ENCODE measurements at places on chromosomes 12 and 14. TPM values are rescaled to one million over a fixed set of nuclear protein-coding genes. Genes with fewer than 3 reads are reported as not detected.
A peak's percentile ranks its signal among the peaks of the same experiment; 100 is the strongest.

Gene KCNC2
- not detected for total RNA-seq

DNA sequence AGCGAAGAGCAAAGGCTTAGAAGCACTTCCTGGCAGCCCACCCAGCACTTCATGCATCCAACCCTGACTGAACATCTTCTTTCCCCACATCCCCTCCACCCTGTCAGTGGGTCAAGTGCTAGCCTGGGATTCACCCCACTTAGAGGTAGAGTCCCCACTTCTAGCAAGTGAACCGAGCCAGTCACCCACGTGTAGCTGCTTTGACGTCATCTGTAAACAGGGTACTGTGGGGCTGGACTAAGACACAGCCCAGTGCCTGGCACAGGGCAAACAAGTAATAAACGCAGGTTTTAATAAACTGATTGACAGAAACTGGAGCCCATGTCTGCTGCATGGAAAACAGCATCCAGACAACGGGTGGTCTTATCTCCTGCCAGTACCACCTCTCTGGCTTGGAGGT is 61.7 kb downstream of the ITPK1 start:
- H3K4me1 ChIP-seq: peaks cover 40% of the 10 kb centered on the region
- H3K27me3 ChIP-seq: no peaks in the 10 kb centered on the region
- DNase-seq: no peak

- no peaks in the 10 kb centered on the region for H3K27me3 ChIP-seq
- H3K36me3 ChIP-seq: peaks cover 3% of the 10 kb centered on the region
- no peak for DNase-seq
Measured at GRCh38 chr14:104717646-104718045, 6.4 kb upstream of the ADSS1 start.

GRCh38 chr12:7108796-7109571 is at the start of gene C1RL:
TSS of gene C1RL (minus strand) at chr12:7109214. CDS start at chr12:7109180, 34 bp downstream.
- peaks cover 27% of the 10 kb centered on the region for H3K4me1 ChIP-seq
- no peaks in the 10 kb centered on the region for H3K27me3 ChIP-seq
- H3K27ac ChIP-seq: peak within 1 kb of the TSS; percentile 94
- peaks cover 28% of the 10 kb centered on the region for H3K36me3 ChIP-seq

Gene DDN
- 1.3 TPM for total RNA-seq

DNA sequence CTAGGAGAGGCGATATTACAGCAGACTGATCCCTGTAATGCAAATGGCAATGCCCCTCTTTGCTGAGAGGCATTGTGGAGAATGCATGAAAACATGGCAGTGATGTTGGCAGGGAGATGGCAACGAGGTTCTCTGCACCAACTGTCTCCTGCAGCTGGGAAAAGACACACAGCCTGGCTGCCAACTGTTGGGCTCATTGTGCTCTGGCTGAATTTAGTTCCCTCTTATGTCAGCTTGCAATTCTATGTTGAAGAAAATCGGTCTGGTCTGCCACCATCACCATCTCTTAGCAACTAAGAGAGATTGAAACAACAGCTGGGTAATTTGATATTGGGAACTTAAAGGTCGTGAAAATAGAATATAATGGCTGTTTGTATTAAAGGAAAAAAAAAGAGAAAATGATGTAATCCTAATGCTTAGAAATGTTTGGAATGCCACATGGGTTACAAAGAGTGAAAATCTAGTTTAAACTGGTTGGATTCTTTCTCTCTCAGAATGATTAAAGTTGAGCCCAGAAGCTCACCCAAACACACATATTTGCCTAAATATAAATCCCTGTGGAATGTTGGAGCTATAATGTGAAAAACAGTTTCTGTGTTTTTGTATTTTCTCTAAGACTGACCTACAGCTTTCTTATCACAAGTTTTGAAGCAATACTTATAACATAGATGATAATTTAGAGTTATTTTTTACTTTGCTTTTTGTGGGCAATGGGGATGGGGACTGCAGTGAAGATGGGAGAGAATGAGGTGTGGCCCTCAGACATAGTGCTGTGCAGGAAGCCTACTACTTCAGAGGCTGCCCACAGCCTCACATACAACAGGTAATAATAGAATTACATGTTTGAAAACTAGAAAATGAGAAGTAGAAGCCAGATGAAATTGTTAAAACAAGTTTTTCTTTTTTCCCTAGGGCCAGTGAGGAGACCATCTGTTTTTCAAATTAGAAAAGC is 143.7 kb downstream of the AKAP6 start:
- no peak overlapping the region for H3K4me3 ChIP-seq
- H3K27ac ChIP-seq: no peak overlapping the region
- no peak for DNase-seq
- no peaks in the 10 kb centered on the region for H3K36me3 ChIP-seq
